ENCODE measurements at places on chromosomes 5 and 9. TPM values are rescaled to one million over a fixed set of nuclear protein-coding genes. Genes with fewer than 3 reads are reported as not detected.

DNA sequence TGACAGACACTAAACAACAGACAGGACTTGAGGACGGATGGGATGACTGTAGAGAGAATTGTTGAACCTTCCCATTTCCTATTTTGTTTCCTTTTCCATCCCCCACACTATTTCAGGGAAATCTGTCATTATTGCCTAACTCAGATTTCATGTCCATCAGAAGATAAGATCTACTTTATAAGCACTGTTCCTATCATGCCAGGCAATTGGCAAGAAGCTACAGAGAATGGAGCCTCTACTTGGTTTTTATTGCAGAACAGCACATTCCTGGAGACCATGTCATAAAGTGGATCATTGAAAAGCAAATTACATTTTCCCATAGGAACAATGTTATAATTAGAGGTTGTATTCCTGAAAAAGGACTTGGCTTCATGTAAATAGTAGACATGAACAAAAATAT is 173.7 kb upstream of the KIF2A start:
- no peak for DNase-seq

DNA sequence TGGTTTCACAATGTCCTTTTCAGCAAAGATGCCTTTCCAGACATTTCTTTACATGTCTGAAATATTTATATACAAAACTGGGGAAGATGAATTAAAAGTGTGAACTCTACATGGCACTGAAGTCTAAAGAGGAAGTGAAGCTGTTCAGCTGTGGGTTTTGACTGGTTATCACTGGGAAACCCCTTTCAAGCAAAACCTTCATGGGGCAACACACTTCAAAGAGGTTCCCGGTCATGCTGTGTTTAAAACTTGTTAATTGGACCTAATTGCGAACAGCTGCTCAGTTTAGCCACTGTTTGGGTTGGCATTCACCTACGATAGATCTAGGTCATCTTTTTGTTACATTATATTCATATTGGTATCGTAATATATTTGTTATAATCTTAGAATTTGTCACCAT is 20.0 kb upstream of the GDNF start:
- DNase-seq: no peak

- peak; percentile 73 for DNase-seq
Measured at GRCh38 chr5:177403792-177404640, 3.6 kb upstream of the PFN3 start.

GRCh38 chr5:124303366-124303765 is 443.1 kb downstream of the ZNF608 start:
- DNase-seq: no peak

DNA sequence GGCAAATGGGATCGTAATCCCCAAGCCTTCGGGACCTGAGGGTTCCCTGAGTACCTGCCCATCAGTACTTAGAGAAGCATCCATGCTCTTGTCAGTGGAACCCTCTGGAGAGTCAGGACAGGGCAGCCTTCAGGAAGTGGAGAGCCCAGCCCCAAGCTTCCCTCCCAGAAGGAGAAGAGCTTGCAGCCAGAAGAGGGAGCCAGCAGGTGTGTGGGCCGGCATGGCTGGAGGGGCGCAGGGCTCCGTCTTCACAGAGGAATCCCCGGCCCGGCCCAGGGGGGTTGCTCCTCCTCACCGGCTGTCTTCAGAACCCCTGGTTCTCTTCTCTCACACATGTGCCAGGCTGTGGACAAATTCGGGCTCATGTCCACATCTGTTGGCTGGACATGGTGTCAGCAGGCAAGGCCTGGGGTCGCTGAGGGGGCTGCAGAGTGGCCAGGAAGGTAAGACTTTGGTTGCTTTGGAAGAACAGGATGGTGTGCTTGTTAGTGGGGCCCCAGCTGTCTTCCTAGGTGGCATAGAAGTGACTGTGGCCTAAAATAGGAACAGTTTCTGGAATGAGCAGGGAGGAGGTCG is 58.9 kb upstream of the RXRA start:
- no peak for DNase-seq

DNA sequence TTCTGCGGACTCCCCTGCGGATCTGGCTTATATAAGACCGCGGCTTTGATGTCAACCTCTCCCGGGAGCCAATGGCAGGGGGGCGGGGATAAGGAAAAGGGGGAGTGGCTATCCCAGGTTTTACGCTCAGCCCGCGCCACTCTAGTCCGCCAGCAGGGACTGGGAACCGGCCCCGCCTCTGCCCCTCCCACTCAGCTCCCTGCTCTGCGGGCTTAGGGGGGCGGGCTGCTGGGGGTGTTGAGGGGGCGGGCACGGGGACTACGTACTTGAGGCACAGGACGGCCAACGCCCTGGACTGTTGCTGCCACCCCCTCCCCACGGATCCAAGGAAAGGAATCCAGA is at the start of gene HAND1:
HAND1 (minus strand) TSS at position 4 of the 342 bp plus-strand sequence. CDS start 219 bp downstream, outside the sequence.
- DNase-seq: no peak

DNA sequence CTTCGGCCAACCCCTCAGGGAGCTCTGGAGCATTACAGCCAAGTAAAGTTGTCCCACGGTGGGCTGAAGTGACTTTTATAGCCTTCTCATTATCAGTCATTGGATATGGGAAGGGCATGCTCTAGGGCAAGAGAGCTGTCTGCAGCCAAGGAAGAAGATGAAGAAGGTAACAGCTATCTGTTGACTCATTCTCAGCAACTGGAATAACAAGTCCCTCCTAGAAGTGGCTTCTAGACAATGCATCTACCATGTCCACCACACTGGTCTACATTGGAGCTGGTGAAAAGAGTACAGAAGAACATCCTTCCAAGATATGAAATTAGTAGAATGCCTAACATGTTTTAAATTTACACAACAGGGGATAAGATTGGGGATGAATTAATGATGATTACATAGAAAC is 524.2 kb downstream of the ACTL7B start:
- no peak for DNase-seq

GRCh38 chr5:144130306-144130705 is 40.2 kb downstream of the YIPF5 start:
- no peak for DNase-seq

GRCh38 chr9:105053209-105053652 is 125.3 kb upstream of the ABCA1 start:
- no peak for DNase-seq

DNA sequence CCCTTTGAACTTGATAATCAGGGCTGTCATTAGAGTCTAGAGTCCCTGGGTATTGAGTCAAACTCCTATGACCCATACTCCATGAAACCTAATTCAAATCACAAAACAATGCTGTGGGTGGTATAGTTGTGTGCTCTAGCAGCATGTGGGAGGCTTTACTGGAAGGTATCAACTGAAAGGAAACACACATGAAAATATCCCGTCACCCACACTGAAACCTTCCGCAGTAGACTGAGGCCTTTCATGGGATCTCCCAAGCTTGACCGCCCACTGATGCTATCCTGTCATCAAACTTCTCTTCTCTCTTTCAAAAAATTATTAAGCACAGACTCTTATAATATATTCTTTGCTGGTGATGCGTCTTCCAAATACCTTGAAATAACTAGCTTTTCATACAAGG is 569.1 kb upstream of the MEF2C start:
- DNase-seq: no peak

- no peak for DNase-seq
Measured at GRCh38 chr5:133292300-133292699, 240.5 kb downstream of the HSPA4 start.

DNA sequence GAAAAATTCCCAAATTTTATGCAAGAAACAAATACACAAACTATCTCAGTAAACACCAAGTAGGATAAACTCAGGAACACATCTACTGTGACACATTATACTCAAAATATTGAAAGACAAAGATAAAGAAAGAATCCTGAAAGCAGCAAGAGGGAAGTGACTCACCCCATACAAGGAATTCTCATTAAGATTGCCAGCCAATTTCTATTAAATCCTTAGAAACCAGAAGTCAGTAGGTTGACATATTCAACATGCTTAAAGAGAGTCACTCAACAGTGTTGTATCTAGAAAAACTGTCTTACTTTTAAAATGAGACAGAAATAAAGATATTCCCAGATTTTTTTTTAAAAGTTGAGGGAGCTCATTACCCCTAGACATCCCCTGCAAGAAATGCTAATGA is 15.5 kb downstream of the SPATA31E1 start:
- no peak for DNase-seq

DNA sequence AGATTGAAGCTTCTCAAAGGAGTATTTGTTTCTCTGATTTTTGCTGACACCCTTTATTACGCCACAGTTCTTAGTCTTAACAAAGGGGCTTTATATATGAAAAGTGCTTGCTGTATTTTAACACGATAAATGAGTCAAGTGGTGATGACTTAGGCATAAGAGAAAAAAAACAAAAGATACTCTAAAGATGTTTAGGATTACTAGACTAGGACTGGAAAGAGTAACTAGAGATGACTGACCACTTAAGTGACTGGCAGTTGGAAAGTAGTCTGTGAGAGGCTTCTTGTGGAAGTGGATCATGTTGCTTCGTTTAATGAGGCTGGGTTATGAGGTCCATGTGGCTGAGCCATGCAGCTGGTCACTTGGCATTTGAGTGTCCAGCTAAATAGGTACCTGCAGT is 69.4 kb upstream of the ACTBL2 start:
- DNase-seq: no peak

- DNase-seq: no peak
Measured at GRCh38 chr5:78757269-78758053, 108.9 kb upstream of the LHFPL2 start.

DNA sequence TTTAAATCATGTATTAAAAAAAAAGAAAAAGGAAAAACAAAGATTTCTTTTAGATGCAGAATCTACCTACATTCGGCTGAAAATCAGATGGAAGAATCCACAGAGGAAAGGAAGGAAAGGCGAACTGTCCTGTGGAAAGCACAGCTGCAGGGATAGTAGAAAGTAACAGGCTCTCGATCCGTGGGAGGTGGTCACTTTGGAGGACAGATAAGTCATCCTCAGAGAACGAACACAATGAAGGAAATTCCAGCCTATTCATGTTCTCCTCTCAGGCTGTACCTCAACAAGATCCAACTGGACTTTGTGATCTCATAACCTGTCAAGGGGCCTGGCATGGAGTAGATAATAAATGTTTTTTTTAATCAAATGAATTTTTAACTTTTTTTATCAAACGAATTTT is 72.8 kb downstream of the NR6A1 start:
- no peak for DNase-seq

ENTREP1 gene
- total RNA-seq: not detected

ZNF454 gene
- 0.33 TPM for total RNA-seq

PCDHB7 gene
- not detected for total RNA-seq

TCF7 gene
- total RNA-seq: 910 TPM

DOLK gene
- 10.3 TPM for total RNA-seq

ZBTB6 gene
- total RNA-seq: 19.8 TPM
